ENCODE measurements at places on chromosomes 3 and 15.

GRCh38 chr3:149941186-149941585, 29.5 kb downstream of the PFN2 start:
- DNase-seq, result no peak

- no peak for DNase-seq
Measured at GRCh38 chr3:160402221-160403027, 3.0 kb downstream of the SMC4 start.

DNA sequence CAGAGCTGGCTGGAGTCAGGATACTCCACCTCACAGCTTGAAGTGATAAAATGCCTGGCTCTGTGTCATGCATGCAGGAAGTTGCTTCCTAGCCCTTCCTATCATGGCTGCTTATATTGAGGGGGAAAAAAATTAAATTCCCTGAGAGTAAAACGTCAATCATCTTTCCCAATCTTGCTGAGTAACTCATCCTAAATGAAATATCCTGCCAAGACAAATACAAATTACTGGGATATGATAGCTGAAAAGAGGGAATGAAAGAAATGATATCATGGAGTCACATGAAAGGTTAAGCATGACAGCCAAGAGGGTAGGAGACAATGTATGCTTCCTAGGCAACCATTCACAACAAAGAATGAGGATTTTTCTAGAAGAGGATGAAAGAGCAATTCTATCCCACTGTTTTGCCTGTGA, 110.6 kb downstream of the ABI3BP start:
- no peak for DNase-seq

GRCh38 chr3:177126015-177126773, 71.1 kb downstream of the TBL1XR1 start:
- DNase-seq, result no peak

DNA sequence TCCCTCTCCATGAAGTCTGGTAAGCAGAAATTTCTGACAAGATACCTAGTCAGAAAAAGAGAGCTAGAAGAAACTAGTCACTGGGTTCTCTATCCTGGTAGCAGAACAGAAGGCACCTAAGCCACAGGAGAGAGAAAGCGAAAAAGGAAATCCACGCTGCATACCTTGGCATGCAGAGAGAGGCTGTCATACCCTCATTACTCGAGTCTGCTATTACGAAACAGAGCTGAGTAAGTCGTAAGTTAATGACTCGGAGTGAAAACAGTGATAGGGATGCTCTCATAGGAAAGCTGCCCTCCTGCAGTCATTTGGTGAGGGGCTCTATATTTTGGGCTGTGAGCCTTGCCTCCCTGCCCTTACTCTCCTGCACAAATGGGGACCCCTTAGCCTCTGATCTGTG, 16.2 kb downstream of the CLRN1 start:
- no peak for DNase-seq

DNA sequence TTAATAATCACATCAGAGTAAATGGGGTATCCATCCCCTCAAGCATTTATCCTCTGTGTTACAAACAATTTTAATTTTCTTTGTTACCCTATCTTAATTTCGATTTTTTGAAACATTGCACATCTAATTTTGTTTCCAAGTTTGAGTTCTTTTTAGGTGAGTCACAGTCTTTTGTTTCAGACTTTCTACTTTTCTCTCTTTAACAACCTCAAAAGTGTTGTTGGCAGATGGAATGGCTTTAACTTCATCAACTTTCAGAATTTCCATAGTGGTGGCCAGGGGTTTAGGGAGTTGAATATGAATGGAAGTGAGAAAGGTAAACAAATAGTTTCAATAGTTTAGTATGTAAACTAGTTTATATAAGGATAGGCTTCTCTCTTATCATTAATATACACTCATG, 223.0 kb upstream of the MLF1 start:
- DNase-seq, result no peak

- DNase-seq, result no peak
Measured at GRCh38 chr3:64290864-64291263, 65.6 kb upstream of the PRICKLE2 start.

DNA sequence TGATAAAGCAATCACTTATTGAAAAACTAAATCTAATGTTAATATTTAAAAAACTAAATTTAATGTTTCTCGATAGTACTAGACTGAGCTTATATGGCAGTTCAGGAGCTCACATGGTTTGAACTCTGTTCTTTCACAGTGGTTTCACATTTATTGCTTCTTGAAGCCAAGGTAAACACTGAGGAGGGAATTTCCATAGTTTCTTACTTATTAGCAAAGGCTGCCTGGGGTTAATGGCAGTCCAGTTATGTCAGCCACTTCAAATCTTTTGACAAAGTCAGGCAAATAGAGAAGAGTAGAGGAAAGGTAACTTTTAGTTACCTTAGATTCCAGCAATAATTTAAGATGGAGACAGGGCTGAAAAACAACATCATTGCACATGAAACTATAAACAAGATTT, 831.5 kb downstream of the ROBO2 start:
- DNase-seq, result no peak

DNA sequence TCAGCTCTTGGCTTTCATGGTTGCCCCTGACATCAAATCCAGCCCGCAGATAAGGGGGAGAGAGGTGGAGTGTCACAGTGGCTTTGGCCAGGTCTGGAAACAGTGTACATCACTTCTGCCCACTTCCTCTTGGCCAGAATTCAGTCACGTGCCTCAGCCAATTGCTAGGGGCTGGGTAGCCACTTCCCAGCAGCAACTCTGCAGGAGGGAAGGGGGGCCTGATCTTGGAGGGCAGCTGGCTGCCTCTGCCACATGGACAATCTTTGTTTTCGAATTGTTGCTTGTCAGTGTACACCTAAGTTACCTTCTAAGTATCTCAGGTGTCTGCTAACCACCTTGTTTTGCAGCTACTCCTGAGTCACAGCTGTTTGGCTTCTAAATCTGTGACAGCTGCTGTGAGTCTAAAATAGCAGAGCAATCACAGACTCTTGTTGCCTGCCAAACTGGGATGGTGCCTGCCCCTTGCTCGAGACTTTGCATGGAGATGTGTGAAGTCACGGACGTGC, 41.0 kb upstream of the LIMD1 start:
- peak; percentile 52 for DNase-seq

- no peak for DNase-seq
Measured at GRCh38 chr15:66773129-66773873, 71.3 kb downstream of the SMAD6 start.

GRCh38 chr15:80512726-80513660, 108.8 kb downstream of the ARNT2 start:
- no peak for DNase-seq

DNA sequence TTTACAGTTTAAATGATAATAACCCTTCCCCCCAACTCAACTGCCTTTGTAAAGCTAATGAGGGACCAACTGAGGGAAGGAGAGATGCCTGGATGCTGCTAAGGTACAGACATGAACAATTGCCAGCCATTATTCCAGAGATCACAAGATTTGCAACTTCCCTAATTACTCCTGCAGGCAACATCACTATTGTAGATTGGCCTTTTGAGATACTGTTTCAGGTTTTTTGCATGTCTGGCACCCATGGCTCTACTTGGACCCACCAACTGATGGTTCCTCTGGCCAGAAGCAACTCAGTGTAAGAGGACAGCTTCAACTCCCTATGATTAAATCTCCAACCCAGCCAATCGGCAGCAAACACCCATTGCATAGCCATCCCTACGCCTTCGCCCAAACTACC, 478.7 kb downstream of the FHIT start:
- no peak for DNase-seq

DNA sequence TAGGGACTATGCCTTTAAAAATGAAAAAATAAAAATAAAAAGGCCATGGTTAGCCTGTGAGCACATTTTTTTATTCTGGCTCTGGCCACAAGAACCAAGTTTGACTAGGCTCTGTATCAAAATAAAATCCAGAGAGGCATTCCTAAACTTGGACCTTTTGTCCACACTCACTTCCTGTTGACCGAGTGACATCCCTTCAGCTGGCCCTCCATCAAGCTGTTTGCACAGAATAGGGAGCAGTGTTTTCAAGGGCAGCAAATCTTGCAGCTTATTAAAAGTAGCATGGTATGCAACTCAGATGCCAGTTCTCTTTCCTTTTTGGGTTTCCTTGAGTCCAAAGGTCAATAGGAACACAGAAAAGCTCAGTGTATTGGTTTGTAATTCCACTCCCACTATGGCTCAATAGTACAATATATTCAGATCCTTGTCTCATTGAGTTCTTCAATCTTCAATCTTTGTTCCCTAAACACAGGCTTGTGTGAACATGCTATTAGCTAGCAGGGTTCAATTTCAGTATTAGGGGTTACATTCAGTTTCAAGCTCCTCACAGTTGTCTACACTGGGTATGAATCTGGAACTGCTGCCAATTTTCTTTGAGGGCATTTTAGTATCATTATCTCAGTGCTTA, 244.5 kb downstream of the RBMS3 start:
- DNase-seq, result peak; percentile 84

DNA sequence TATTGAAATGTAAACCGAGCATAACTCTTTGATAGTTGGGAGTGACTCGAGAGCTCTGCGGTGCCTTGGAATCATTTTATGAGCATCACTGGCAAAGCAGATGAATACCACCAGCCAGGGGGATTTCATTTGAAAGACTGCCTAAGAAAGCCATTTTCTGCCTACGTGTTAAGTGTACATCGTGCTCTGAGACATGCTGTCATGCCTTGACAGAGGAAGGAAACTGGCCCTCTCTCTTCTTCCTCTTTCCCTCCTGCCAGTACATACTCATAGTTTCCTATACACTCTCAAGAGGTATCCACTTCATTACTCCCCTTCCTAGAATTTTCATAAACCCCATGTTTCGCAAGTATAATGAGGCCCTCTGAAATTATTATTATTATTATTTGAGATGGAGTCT, 8.8 kb downstream of the BCL2A1 start:
- DNase-seq, result no peak

DNA sequence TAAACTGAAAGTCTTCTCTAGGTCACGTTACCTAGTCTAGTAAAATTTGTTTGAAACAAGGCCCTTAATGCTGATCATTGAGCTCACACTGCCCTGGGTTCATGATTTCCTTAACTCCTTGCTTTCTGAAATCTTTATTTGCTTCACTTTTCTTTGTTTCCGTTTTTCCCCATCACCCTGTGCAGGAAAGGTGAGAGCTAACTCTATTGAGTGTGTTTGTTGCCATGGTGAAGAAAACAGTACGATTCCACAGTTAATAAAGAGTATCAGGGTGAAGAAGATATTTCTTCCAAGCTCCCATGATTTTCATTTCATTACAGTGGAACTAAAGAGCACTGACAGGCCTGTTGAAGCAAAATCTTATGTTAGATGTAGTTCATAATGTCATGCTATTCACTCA, 276.2 kb downstream of the RAP2B start:
- no peak for DNase-seq

- no peak for DNase-seq
Measured at GRCh38 chr3:150727653-150728502, 24.2 kb upstream of the ERICH6 start.

GRCh38 chr3:160394009-160394392, 5.0 kb downstream of the IFT80 start:
- DNase-seq, result no peak

DNA sequence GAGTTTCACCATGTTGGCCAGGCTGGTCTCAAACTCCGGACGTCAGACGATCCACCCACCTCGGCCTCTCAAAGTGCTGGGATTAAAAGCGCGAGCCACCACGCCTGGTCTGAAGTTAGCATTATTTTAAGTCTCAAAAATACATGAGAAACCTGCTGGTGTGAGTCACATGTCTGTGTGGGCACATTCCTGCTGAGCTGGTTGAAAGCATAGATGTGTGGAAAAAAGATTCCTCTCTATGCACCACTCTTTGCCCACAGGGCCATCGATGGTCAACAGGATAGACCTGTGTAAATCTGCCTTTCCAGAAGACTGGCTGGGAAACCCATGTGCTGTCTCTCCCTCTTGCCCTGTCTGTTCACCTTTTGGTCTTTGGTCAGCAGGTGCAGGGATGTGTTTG, 63.5 kb downstream of the CHRD start:
- DNase-seq, result no peak

- no peak for DNase-seq
Measured at GRCh38 chr3:62467966-62468722, 94.8 kb upstream of the FEZF2 start.

DNA sequence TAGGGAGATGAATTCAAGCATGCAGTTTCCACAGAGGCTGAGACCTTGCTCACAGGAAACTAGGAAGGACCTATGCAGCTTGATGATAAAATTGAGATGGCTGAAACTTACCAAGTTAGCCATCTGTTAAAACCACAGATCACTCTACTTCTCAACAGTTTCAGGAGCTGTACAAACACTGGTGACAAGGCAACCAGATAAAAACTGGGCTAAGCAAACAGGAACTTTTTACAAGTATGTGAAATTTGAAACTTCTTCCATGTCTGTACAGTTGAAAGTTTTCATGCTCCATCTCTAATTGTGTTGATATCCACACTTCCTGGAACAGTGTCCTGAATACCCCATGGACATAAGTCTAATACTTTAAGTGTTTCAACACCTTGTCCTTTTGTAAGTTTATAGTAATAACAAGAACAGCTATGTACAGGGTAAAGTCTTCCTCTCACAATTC, 78.2 kb downstream of the FAIM start:
- DNase-seq, result no peak

DNA sequence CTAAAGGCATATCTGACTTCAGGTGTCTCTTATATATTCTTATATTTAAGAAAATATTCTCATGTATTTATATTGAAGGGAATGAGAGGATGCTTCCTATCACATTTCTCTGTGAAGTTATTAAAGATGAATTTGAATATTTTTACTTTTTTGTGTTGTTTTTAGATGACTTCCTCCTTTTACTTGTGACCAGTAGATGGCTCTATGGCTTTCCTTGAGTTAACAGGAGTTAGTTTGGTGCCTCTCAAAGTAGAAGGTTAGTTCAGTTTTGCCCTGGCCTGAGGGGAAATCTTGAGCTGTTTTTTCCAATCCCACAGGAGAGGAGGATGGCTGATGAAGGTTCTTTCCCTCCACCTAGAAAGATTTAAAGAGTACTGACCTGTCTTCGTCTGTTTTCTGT, 80.7 kb downstream of the SQOR start:
- no peak for DNase-seq

DNA sequence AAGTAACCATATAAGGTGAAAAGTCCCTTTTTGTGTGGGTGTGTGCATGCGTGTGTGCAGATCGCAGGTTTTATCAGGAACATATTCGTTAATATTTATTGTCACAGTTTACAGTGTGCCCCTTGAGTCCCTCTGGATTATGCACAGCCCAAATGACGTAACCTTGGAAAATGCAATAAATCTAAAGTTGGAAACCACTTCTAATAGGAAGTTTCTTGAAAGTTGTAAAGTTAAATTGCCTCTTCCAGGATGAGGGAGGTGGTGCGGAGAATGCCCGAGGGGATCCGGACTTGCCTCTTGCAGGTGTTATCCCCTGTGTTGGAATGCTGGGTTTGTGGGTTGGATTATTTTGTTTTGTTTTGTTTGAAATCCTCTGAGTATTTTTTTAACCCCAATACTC, 143.3 kb downstream of the CMSS1 start:
- DNase-seq, result no peak

DNA sequence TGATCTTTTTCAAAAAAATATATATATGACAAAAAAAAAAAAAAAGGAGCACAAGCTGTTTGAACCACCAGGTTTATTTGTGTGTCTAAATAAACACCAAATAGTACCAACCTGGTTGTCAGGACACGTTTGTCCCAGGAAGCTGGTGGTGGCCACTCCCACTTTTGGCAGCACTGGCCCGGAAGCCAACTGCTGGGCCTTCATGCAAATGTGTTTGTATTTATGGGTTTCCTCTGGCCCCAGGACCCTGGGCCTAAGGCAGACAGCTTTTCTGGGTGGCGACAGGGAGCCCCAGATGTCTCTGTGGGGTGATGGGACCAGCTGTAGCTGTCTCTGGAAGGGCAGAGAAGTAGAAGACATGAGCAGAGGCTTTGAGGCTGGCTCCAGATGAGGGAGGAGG, 31.6 kb downstream of the PRKCD start:
- DNase-seq, result no peak

- DNase-seq, result no peak
Measured at GRCh38 chr3:184914628-184915027, 102.7 kb downstream of the VPS8 start.

Measured in lower leg skin (tissue), 4 donors.